Endothelial cell of umbilical vein (primary cell): ENCODE measurements at places on chromosomes 1 and 21. TPM values are rescaled to one million over a fixed set of nuclear protein-coding genes. Genes with fewer than 3 reads are reported as not detected.

DNA sequence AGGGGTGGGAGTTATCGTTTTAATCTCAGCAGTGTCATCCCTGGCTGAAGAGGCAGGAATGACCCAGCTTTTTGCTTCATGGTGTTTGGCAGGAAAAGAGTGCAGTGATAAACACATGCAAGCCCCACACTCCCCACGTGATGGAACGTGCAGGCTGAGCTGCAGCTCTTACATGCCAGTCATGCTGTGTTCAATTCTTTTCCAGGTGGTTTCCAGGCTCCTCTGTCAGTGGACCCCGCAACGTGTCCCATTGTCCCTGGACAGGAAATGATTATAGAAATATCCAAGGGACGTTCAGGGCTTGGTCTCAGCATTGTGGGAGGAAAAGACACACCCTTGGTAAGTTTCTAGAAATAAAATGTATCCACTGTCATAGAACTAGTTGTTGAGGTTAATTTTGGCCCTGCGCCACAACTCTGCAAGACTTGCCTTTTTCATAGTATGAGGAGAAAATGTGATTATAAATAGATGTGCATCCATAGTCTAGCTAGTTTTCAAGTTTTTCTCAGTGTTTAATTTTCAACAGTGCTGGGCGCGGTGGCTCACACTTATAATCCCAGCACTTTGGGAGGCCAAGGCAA, 110.2 kb upstream of the L1TD1 start:
- DNase-seq = no peak

- peak; percentile 29 for DNase-seq
Observed at GRCh38 chr1:2314803-2315673, 76.3 kb downstream of the MORN1 start.

GRCh38 chr1:106254748-106255147, 801.7 kb upstream of the PRMT6 start:
- DNase-seq = no peak

DNA sequence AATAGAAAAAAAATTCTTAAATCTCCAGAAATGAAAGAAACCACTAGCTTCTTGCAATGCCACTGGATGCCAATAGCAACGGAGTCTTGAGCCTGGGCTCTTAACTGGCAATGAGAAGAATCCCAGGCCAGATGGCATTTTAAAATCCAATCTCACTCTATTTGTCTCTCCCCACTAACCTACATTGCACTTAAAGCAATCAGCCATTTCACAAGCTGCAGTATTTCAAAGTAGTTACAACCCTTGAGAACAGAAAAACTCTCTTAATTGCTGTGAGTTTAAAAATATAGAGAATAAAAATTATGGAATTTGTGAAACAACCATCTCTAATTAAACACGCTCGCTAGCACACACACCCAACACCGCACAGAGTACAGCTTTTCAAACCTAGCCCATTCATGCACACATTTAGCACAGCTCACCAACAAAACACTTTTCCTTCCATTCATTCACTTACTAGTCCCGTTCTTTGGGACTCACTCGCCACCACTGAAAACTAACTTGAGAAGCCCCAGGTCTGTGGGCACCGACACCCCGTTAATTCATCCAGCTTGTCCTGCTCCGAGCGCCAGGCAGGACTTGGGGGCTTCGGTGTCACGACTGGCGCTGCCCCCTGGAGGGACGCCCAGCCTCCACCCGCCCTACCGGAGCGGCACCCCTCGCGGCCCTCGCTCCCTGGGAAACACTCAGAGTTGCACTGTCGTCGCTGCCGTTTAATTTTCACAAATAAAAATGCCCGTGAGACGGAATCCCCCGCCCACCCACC, 1.0 kb downstream of the DDAH1 start:
- DNase-seq = no peak

DNA sequence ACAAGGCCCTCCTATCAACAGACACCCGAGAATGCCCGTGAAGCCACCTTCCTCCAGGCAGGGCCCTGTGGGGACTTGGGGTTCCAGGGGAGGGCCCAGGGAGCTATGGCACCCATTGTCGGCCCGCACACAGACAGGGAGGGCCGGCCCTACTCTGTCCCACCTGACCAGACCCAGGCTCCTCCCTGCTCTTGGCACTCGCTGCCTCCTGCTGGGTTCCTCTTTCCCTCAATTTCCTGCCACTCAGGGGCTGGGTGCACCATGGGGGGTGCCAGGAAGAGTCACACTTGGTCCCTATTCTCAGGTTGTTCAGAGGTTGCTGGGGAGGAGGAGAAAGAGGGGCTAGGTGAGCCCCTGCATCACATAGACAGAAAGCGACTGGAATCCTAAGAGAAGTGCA, 8.0 kb upstream of the OXCT2 start:
- DNase-seq = no peak

DNA sequence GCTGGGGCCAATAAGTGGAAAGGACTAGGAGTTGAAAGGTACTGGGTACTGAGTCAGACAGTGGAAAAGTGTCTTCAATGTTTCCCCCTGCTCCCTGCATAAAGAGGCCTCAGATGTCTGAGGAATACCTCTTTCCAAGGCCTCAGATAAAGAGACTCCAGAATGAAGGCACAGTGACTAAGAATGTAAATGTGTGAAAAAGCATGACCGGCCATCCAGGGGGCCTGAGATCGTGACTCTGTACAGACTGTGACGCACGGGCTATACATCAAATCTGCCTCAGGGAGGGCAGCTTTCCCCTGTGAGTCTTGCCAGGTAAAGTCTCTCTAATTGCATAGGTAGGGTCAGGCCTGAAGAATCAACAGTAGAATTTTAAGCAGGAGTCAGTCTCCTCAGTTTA, 1690.5 kb downstream of the KCNT2 start:
- DNase-seq = no peak

GRCh38 chr21:22223385-22223784, 1225.2 kb downstream of the NCAM2 start:
- no peak for DNase-seq

DNA sequence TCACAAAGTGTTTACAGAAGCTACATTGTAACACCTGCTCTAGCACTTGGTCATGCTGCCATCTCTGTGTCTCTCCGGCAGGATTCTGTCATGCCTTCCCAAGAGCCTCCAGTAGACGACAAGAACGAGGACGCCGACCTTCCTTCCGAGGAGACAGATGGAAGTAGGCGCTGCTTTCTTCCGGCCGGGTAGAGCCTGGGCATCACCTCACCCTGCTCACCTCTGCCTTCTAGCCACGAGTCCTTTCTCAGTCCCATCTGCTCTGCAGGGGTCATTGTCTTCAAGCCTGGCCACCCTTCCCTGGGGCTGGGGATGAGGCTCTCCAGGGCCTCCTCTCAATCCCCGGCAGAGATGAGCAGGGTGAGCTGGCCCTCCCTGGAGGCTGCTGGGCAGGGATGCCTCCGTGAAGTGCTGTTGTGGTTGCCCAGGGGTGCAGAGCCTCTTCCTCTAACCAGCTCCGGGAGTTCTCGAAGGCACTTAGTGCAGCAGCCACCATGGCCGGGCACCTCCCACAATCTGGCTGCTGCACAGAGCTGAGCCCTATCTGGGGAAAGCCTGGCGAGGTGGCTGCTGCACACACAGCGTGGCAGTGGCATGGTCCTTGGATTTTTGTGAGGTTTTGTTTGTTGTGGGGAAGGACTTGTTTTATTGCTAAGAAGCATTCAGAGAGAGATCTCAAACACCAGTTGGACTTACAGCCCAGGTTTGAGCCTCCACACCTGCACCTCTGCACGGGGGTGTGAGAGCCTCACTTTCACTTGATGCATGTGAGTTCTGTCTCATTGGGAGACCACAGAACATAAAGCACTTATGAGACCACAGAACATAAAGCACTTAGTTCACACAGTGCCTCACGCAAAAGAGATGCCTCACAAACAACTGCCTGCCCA, 48.4 kb downstream of the FAAP20 start:
- DNase-seq = no peak

GRCh38 chr1:206708882-206709281, 24.2 kb downstream of the MAPKAPK2 start:
- peak; percentile 17 for DNase-seq

DNA sequence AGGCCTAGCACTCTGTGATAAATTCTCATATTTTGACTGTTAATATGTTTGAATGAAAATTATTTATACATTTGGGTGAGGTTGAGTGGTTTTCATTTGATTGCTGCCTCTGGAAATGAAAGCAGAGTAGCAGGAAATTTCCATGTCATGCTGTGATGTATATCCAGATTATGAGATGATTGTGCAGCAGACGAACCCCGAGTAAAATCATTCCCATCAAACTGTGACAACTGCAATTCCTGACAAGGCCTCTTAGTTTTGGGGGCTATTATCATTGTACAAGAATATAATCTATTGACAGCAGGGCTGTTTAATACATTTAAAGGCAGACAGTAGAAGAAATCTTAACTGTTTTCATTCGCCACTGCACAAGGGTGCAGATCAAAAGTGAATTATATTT, 134.8 kb downstream of the ATG4C start:
- no peak for DNase-seq

DNA sequence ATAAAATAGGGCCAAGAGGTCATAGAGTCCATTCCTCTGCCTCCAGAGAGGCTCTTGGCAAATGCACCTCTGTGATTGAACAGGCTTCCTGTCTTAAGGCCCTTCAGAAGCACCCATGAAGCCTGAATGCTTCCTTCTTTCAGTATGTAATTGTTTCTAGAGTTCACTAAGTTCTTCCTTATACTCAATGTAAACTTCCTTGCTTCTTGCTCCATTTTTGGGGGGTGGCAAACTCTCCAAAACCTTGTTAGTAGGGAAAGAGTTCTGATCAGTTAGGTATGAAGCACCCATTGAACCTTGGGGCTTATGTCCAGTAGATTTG, 102.3 kb upstream of the LPGAT1 start:
- no peak for DNase-seq

DNA sequence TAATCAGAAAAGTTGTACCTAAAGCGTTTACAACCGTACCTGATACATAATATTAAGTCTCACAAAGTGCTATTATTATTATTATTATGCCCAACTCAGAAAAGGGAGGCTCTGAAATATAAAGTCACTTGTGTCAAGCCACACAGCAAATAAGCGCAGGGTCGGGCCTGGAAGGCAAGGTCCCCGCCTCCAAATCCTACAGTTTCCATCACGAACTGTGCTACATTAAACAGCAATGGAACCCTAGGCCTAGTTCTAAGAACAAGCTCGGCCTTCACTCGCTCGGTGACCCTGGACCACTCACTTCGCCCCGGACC, 549 bp downstream of the PARS2 start:
- no peak for DNase-seq

GRCh38 chr1:34342334-34342733, 165.6 kb downstream of the C1orf94 start:
- DNase-seq = no peak

DNA sequence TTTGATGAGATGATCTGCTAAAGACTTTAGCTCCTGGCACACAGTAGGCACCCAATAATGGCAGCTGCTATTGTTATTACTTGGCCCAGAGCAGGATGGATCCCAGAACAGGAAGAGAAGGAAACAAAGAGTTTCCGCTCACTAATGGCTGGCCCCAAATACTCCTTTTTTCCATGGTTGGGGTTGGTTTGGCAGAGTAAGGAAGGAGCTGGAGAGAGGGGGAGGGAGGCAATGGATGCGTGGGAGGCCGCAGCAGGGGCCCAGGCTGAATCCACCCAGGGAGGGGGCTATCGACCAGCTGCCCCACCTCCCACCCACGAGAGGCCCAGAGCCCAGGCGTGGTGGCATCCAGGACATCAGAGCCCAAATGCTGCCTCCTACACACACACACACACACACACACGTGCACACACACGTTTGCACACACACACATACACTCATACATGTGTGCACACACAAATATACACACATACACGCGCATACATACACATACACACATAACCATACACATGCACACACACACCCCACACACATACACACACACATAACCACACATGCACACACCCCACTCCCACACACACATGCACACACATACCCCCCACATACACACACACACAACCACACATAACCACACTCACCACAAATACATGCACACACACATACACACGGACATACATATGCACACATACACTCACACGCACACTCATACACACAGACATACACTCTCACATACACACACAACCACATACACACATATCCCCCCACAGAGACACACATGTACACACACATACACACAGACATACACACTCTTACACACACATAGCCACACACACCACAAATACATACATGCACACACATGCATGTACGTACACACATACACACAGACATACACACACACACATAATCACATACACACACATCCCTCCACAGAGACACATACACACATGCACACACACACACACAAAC, 25.2 kb downstream of the C1QB start:
- DNase-seq = peak; percentile 88

DNA sequence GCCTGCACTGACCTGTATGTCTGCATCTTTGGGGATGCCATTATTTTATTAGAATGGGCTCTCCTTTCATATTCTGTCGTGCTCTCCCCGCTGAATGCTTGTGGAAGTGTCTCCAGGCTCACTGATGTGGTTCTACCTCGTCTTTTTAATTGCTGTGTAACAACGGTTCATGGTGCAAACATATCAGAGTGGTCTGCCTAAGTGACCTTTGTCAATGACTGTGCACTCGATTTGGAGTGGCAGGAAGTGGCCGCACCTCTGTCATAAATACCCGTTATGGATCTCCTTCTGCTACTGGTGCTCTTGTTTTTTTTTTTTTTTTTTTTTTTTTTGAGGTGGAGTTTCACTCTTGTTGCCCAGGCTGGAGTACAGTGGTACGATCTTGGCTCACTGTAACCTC, 38.3 kb downstream of the SPSB1 start:
- DNase-seq = no peak

DNA sequence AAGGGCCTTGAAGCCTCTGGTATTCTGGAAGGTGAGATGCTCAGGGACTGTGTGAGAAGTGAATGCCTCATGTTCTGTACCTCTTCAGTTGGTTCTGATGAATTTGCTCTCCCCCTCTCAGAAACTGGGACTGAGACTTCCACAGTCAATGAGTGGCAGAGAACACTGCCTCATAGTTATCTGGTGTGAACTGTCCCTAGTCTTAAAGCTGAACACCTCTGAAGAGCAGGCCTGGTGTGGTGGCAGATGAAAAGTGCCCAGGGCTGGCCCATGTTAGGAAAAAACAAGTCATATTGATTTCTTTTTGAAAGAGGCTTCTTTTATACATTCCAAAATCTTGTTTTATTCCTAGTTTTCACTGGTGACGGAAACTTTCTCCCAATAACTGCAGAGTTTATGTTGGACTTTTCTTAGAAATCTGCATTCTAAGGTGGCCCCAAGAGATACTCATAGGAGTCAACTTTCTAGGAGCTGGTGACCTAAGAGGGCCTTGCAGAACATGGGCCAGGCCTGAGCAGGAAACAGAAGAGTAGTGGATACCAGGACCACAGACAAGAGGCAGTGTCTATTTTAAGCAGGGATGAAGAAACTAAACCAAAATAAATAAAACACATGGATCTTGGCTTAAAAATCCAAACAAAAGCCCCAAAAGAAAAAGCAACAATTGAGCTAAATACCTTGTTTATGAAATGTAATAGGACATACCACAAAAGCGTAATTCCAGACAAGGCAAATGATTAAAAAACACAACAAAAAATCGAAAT, 19.5 kb downstream of the DUSP10 start:
- no peak for DNase-seq

ALPL gene
- total RNA-seq = 0.30 and 0.38 TPM in 2 replicates

BRDT gene
- not detected in 2 replicates for total RNA-seq

ARHGAP30 gene
- total RNA-seq = not detected in 2 replicates

MMEL1 gene
- total RNA-seq = 1.1 and 1.6 TPM in 2 replicates

SLC26A9 gene
- 0.12 and 0.20 TPM in 2 replicates for total RNA-seq

FCRL3 gene
- total RNA-seq = not detected in 2 replicates

PLA2G2A gene
- not detected in 2 replicates for total RNA-seq

AK5 gene
- 3.3 and 7.5 TPM in 2 replicates for total RNA-seq

UAP1 gene
- 89.8 and 91.5 TPM in 2 replicates for total RNA-seq
